DMS153 (cell line): ENCODE measurements at places on chromosomes 5 and 9.

DNA sequence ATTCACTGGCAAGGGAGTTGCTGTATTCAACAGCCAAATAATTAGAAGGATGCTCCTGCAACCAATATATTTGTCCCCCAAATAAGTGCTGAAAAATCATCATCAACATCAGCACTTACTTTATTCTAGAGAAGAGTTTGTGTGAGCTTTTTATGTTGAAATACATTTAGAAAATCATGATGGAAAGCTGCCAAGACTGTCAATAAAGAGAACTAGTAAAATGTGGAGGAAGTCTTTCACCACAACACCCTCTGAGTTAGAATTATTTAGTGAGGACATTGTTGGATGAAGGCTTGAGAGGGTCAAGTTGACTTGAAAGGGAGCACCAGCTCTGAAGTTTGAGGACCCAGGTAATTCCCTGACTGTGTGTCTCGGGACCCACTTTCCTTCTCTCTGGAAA is 100.2 kb upstream of the TBCA start:
- no peak for DNase-seq

DNA sequence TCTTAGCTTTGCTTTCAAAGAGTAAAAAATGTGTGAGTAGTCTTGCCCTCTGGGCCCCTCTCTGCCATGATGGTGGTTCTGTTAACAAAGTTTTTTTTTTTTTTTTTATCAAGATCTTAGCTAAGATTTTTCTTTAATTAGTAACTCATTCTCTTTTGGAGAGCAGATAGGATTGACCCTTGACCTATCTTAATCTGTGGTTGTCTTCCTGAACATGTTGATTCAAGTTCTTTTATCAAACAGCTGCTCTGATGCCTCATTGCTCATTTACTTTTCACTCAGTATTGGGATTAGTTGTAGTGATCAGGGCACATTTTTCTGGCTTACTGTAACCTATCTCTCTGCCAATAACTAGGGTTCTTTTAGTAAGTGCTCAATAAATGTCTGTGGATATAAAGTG is 106.3 kb downstream of the PCSK5 start:
- DNase-seq, result no peak

GRCh38 chr5:180332861-180333260 is 20.3 kb downstream of the GFPT2 start:
- no peak for DNase-seq

GRCh38 chr5:122774519-122774860 is 390 bp upstream of the SNX2 start:
- no peak for DNase-seq

GRCh38 chr9:133916159-133916541 is 76.0 kb downstream of the VAV2 start:
- no peak for DNase-seq

DNA sequence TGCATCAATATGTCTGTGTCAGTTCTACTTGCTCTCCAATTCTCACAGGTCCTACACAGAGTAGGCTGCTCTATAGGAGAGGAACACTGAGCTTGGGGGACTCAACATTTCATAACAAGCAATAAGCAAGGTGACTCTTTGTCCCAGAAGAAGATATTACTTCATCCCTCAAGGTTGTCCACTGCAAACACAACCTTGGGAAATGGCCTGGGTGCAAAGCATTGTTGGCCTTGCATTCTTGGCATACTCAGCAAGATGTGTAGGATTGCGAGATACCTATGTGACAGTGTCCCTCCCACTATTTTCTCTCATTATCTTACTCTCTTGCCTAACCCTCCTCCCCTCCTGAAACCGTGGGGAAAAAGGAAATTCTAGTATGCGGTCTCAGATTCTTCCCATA is 169.8 kb upstream of the FREM1 start:
- DNase-seq, result no peak

DNA sequence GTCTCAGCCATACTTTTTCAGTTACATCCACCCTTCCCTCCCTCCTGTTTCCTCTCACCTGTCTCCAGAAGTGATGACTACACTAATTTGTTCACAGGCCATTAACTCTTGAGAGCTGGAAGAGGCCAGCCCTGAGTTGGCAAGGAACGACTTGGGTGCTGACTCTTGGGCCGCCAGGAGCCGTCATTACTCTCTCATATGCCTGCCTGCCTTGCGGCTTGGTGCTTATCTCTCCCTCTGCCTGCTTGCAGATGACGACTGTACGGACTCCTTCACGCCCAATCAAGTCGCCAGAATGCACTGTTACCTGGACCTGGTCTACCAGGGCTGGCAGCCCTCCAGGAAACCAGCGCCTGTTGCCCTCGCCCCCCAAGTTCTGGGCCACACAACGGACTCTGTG is 66.1 kb downstream of the PAPPA start:
- DNase-seq, result peak; percentile 29

GRCh38 chr5:170285181-170285580 is 12.4 kb downstream of the LCP2 start:
- DNase-seq, result no peak

DNA sequence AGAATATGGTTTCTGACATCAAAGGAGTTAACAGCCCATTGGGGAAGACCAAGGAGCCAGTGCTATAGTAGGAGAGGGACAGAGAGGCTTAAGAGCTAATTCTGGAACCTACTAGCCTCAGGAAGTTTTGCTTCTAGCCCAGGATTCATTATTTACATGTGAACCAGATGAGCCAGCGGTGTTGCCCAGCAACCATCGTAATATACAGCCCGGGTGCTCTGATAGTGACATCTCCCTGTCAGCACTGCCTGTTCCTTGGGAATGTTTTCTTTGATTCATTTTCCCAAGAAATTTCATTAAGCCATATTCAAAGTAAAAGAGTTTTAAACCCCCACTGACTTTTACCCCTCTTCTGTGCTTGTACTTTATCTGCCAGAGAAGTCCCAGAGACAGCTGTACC is 217.4 kb upstream of the ADAMTSL1 start:
- DNase-seq, result peak; percentile 15

- no peak for DNase-seq
Observed at GRCh38 chr9:130756037-130756436, 62.5 kb downstream of the EXOSC2 start.

- no peak for DNase-seq
Observed at GRCh38 chr9:112041536-112042243, 133.4 kb downstream of the SUSD1 start.

- no peak for DNase-seq
Observed at GRCh38 chr5:109034306-109034705, 286.6 kb downstream of the FER start.

GRCh38 chr9:128552744-128553440 is 505 bp downstream of the SPTAN1 start:
- DNase-seq, result no peak

DNA sequence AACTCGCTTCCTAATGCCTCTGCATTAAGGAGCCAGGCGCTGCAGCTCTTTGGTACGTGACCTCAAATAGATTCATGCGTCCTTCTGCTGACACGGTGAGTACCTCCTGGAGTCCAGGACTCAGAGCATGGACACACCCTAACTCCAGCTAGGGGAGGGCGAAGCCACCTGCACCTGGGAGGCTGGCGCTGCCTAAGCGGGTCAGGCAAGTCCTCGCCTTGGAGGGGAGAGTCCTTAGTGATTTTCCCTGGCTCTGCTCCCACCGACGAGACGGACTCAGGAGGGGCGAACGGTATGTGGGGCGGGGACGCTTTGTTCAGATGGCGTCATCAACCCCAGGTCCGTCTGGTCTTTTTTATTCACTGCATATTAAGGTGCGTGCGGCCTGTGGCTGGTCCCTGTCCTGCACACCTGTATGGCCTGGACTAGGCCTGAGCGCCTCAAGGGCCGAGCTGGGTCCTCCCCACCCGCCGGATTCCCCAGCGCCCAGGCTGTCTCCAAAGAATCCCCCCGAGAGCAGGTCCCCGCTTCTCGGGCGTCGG is 50.3 kb downstream of the NSUN2 start:
- DNase-seq, result peak; percentile 69

DNA sequence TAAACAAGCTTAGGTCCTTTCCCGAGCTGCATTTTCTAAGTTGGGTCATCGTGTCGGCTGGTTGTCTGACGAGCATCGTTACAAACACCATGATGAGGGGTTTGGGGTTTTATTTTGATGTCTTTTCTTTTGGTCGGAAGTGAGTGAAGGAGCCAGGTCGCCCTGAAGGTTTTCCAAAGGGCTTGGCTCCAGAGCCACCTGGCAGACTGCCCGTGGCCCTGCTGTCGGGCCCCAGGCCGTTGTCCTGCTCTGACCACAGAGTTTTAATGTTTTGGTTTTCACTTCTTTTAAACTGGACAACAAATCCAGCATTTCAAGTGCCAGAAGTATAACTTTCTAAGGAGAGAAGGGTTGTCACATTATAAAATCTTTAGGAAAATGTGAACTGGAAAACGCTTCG is 42.3 kb downstream of the TENT4A start:
- DNase-seq, result no peak

- no peak for DNase-seq
Observed at GRCh38 chr5:133106761-133107572, 55.2 kb downstream of the HSPA4 start.

GRCh38 chr5:58711965-58712364 is 129.1 kb downstream of the RAB3C start:
- no peak for DNase-seq

- no peak for DNase-seq
Observed at GRCh38 chr5:134554319-134555222, 29.1 kb downstream of the JADE2 start.

DNA sequence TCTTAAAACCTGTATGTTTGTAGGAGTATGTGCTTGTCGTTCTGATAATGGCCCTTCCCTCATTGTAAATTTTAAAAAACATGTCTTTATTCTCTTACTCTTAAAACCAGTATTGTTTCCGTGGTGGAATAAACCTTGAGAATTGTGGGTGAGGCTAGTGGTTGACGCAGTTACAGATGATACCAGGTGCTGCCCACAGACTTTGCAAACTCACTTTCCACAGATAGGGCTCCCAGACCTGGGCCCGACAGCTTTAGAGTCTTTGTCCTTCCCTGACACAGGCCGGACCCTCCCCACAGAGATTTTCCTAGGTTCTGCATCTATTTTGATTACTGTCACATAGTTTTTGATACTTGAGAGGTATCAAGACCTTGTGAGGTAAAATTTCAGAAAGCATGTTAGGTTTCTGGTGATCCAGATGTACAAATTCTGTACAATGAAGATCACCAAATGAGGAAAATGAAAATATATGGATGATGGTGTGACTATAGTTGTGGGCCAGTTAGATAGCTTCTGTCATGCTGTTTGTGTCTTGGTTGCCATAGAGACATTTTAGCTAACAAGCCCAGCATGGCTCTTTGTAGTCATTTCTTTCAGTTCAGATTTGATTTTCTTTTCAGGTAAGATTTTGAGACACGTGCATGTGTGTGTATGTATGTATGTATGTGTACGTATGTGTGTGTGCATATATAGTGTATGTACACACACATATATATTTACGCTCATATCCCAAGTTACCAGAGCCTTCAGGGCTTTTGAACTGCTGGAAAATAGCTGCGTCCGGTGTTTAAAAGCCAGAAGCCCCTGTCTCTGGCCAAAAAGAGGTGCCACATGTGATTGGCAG is 33.8 kb downstream of the DMRT1 start:
- DNase-seq, result no peak

- DNase-seq, result no peak
Observed at GRCh38 chr5:181235689-181236366, 7.9 kb downstream of the RACK1 start.

DNA sequence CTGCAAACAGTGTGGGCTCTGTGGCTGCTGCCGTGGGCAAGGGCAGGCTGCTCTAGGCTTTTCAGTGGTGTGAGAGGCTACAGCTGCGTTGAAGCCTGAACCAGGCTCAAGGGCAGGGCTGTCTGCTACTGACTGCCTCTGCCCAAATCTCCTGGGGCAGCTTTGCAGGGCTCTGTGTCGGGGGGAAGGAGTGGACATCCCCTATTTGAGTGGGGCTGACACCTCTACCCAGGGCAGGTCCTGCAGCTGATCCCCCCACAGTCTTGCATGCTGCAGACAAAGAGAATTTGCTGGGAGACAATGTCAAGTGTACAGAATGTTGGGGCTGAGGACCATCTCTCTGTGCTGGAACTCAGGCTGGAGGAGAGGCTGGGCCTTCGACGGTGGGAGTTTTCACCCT is 240.2 kb downstream of the PBX3 start:
- DNase-seq, result no peak

- peak; percentile 11 for DNase-seq
Observed at GRCh38 chr5:171810227-171810626, 24.6 kb downstream of the SMIM23 start.

DNA sequence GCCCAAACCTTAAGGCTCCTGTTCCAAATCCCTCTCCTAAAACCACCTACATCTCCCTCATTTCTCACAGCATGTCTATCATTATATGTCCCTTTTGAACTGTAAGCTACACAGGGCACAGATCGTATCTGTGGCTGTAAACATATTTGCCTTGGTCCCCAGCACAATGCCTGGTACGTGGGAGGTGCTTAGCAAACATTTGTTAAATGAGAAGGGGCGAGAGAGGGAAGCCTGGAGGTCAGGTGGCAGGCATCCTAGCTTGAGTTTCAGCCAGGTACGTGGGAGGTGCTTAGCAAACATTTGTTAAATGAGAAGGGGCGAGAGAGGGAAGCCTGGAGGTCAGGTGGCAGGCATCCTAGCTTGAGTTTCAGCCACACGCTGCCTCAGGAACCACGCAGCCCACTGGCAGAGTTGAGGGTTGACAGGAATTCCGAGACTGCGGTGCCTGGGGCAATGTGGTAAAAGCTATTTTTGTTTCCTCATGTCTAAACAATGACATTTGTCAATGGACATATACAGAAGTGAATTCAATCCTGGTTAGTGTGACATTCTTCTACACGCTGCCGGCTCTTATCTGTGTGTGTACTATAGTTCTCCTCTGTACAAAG is 113.6 kb downstream of the EFNA5 start:
- DNase-seq, result no peak

DNA sequence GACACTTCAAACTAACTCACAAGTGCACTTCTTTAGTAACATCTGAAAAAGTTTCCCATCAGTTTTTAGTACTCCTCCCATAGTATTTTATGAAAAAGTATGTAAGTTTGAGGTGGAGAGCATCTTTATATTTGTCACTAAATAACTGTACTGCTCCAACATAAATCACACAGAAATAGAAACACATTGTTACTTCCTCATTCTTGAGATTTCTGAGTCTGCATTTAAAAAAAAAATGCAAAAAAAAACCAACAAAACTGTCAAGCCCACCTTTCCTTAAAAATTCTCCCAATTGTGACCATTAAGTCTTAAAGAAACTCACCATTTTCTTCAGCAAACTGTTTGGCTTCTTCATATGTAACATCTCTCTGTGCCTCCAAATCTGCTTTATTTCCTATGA is 18.7 kb downstream of the RAB14 start:
- no peak for DNase-seq

- no peak for DNase-seq
Observed at GRCh38 chr9:86867804-86868313, 79.4 kb downstream of the GAS1 start.

- DNase-seq, result no peak
Observed at GRCh38 chr5:134964359-134965270, 3.1 kb upstream of the CATSPER3 start.

- DNase-seq, result no peak
Observed at GRCh38 chr5:73917433-73917832, 291.4 kb downstream of the ARHGEF28 start.
